Amniotic stem cell (primary cell): ENCODE measurements at places on chromosomes 2 and 18.

DNA sequence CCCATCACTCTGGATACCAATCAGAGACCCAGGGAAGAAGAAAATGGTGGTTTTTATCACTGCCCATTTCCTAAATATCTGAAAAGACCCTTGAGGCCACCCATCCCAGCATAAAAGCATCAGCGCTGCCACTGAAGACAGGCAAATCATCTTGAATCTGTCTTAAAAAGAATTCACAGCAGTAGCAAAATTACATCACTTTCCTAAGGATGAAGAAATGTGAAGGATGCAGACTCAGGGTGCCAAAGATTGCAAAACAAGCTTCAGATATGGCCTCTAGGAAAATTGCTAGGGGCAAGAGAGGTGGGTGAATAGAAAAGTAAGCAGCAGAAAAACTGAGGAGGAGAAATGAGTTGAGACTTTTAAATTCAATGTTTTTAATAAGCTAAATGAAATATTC lies 70.0 kb downstream of the SLC25A12 start:
- no peak for DNase-seq

- no peak for DNase-seq
Measured at GRCh38 chr18:70653671-70654070, 364.8 kb downstream of the SOCS6 start.

GRCh38 chr18:598124-598589 lies 1.4 kb downstream of the CLUL1 start:
- no peak for DNase-seq

DNA sequence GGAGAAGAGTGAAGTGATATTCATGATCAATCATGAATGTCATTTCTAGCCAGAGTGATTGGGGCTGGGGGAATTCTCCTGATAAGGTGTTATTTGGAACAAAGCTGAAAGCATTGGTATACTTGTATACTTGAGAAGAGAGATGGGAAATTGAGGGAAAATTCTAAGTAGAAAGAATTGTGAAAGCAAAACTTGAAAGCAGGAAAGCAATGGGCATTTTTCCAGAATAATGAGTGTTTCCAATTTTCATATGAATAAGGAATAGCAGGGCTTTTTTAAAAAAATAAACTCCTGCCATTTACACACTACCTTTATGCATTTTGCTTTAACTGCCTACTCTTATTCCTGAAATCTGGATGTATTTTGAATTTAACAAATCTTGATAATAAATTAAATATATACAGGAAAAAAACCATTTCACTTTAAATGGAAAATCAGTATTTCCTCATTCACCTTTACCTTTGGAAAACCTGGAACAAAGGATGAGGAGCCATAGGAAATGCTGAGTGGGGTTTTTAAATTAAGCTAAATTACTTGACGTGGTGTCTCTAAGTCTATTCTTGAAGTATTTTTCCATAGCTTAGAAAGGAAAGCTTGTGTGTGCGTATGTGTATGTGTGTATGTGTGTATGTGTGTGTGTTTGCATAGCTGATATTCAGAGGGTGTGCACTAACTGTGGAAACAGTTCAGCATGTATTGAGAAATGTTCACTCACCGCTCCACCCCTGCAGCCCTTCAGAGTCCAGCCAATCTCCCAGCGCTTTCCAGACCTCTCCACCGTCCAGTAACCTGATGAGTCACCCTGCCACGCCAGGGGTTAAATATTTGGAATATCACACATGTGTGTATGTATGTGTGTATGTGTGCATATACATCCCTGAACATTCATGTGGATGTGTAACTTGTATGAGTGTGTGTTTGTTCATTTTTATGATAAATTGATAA lies 427.3 kb downstream of the THSD7B start:
- DNase-seq: no peak
